Brain pericyte (primary cell): ENCODE measurements at places on chromosomes 3 and 15.

- no peak for DNase-seq
Observed at GRCh38 chr3:83011481-83011880, 1250.0 kb upstream of the GBE1 start.

DNA sequence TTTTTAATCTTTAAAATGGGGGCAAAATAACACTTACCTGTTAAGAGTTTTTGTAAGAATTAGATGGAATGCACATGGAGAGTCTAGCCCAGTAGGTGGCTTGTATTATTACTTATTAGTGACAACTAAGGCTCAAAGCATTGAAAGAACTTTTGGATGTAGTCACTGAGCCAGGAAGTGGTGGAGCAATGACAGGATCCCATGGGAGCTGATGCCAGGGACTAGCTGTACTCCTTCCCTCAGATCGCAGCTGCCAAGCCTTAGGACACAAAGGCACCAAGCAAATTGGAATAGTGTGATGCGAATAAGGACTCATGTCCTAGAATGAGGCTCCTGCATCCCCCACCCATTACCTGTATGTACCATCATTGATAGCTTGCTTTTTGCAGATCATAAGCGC lies 370.4 kb upstream of the RGMA start:
- no peak for DNase-seq

DNA sequence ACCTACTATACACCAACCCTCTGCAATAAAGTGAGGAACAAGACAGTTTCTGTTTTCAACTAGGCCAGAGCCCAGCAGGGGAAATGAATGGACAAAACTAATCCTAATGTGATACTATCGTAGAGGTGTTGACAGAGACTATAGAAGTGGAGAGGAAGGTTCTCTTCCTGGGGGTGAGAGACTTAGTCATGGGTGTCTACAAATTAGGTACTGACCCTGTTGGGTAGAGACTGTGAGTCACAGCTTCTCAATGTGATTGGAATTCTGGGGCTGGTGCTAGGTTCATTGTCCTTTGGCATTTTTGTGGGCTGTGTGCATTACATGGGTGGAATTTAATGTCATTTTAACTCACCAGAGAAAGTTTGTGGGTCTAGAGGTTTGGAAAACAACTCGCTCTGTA lies 79.3 kb downstream of the ADAMTSL3 start:
- DNase-seq, result no peak

GRCh38 chr3:13716540-13717221 lies 163.2 kb downstream of the WNT7A start:
- no peak for DNase-seq

DNA sequence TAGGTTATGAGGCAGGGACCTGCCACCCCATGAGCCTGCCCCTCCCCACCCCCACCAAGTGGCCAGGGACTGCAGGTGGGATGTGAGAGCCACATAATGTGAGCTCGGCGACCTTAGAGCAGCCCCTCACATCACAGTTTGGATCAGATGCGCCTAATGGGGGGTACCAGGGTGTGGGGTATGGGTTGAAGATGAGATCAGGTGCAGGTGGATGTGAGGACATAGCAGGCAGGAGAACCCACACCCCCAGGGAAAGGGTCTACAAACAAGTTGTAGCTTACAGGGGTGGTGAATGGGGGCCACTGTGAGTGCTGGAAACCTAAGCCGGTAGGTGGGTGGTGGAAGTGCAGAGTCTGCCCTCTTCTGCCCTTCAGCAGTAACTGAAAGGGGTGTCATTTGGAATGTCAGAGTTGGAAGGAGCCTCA lies 94.0 kb downstream of the CORO2B start:
- no peak for DNase-seq

- DNase-seq, result no peak
Observed at GRCh38 chr3:147359177-147360050, 46.9 kb downstream of the ZIC4 start.

GRCh38 chr3:123385001-123385401 lies 63.9 kb downstream of the ADCY5 start:
- DNase-seq, result no peak

- DNase-seq, result no peak
Observed at GRCh38 chr3:129482721-129483120, 42.7 kb downstream of the IFT122 start.

- DNase-seq, result no peak
Observed at GRCh38 chr15:41936155-41936554, 36.2 kb downstream of the EHD4 start.

GRCh38 chr3:42894698-42895579 lies 11.0 kb upstream of the ZNF662 start:
- DNase-seq, result no peak

GRCh38 chr3:192819001-192819569 lies 91.7 kb upstream of the FGF12 start:
- DNase-seq, result no peak

DNA sequence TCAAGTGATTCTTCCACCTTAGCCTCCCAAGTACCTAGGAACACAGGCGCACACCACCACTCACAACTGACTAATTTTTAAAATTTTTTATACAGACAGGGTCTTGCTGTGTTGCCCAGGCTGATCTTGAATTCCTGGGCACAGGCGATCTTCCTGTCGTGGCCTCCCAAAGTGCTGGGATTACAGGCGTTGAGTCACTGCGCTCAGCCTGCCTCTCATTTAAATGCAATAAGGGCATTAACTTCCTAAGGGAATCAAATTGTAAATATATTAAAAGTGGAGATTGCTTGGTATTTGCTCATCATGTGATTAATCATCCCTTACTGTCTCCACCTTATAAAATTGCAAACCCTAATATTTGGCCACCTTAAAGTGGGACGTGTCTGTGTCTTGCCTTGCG lies 65.2 kb downstream of the PGPEP1L start:
- DNase-seq, result no peak

GRCh38 chr15:59221511-59222505 lies 15.2 kb downstream of the LDHAL6B start:
- DNase-seq, result peak; percentile 26

DNA sequence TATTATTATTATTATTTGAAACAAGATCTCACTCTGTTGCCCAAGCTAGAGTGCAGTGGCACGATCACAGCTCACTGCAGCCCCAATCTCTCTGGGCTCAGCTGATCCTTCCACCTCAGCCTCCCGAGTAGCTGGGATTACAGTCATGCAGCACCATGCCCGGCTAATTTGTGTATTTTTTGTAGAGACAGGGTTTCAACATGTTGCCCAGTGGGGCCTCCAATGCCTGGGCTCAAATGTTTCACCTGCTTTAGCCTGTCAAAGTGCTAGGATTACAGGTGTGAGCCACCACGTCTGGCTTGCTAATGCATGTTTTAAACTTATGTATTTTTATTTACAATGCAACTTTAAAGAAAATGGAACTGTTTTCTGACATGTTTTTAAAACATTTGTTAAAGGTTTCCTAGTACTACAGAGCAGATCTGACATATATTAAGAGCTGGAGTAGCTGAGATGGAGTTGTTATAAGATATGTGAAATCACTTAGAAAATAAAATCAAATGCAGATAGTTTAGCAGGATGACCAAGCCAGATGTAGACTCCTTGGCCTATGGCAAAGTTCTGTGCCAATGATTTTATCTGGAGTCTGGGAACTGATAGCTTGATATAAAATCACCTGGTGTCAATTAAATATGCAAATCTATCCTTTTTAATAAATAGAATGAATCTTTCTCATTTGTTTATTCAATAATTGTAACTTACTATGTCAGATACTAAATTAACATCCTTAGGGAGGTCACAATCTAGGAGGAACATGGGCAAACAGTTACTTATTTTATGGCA lies 310.1 kb upstream of the NAALADL2 start:
- no peak for DNase-seq

GRCh38 chr3:131250466-131250865 lies 131.1 kb upstream of the NUDT16 start:
- no peak for DNase-seq

- no peak for DNase-seq
Observed at GRCh38 chr3:197545571-197545970, 10.2 kb downstream of the BDH1 start.

DNA sequence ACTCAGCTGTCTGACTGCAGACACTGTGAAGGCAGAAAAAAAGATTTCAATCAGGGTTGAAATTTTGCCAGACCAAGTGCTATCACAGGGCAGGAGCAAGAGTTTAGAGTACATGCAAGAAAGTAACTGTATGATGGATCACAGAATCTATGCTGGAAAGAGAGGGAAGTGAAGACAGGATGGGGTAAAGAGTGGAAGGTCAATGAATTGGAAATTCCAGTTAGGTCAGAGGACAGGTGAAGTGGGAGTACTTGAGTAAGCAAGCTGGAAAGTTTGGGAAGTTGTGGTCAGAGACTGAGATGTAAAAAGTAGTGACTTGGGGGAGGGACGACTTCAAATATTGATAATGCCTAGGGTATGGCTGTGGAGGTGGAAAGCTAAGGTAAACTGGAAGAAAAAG lies 7.2 kb downstream of the SPG11 start:
- no peak for DNase-seq

DNA sequence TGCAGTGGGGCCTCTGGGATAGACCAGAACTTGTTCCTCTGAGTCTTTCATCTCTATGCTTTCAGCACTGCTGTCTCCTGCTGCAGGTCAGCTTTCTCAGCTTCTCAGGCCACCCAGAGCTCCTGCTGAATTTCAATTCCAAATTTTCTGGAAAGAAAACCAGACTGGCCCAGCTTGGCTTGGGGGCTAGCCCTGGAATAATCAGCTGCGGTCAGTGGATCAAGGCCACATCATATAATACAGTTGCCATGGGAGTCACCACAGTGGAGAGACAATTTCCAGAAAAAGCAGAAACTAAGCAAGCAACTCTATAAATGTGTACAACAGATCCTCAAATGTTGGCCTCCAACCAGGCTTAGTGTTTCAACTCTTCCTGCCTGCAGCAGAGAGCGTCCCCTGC lies 91.1 kb upstream of the SLC24A5 start:
- DNase-seq, result no peak

GRCh38 chr3:123258811-123259420 lies 57.2 kb downstream of the SEC22A start:
- no peak for DNase-seq

- DNase-seq, result no peak
Observed at GRCh38 chr3:11435440-11436165, 163.4 kb downstream of the ATG7 start.

DNA sequence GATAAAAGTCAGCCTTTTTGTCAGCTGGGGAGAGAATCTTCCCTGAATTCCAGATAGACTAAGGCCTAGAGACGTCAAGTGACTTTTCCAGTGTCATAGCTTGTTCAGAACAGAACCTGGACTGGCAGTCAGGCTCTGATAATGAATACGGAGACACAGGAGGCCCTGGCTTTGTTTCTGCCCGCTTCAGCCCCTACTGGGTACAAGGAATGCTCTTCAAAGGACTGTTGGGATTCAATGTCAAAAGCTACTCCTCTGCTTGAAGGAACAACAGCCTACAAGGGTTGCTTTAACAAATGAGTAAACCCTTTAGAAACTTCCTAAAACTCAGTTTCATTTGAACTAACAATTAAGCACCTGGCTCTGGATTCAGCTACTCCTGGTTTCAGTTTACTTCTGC lies 412.3 kb downstream of the OXSM start:
- no peak for DNase-seq

GRCh38 chr3:40911928-40912327 lies 287.4 kb upstream of the CTNNB1 start:
- no peak for DNase-seq

DNA sequence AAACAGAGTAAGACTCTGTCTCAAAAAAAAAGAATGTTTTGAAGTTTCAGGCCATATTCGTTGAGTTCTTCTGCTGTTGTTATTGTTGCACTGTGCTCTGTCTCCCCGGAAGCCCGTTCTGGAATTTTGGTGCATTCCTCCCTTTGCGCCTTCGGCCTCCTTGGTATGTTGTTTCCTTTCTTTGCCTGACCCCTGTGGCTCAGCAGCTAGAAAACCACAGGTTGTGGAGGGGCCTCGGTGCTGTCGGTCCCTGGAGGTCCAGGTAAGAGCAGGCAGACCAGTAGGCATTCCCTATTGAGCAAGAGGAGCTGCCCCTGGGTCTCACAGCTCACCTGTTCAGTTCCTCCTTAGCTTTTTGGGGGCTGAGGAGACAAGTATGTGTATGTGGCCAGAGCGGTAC lies 51.0 kb upstream of the DLG1 start:
- no peak for DNase-seq

GRCh38 chr3:45258317-45258716 lies 32.2 kb upstream of the TMEM158 start:
- DNase-seq, result no peak

DNA sequence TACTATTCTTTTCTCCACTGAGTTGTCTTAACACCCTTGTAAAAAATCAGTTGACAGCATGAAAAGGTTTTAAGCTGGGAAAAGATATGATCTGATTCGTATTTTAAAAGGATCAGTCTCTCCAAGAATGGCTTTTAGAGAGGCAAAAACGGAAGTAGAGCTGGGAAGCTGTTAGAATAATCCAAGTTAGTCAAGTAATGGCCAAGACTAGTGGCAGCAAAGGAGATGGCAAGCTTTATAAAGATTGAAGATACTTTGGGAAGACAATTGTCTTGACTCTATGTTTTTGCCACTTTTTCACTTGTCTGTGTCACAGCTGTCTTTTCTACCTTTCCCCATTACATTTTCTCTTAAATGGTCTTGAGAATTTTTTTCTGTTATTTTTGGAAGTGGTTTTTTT lies 243.5 kb upstream of the MANF start:
- DNase-seq, result no peak

DNA sequence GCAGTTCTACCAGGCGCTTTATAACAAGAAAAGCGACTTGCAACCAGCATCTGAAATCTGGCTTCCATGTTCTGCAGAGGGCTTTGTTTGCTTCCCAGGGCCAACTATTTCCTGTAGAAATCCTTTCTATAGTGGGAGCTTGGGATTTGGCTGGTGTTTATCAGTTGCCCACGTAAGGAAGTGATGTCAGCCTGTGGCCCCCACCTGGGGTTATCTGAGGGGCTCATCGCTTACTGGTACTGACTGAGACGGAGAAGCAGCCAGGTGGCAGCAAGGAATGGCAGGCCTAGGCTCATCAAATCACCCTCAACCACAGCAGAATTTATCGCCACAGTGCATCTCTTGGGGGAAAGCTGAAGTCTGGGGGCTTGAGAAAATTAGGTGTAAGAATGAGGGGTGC lies 14.6 kb upstream of the CCR9 start:
- no peak for DNase-seq

DNA sequence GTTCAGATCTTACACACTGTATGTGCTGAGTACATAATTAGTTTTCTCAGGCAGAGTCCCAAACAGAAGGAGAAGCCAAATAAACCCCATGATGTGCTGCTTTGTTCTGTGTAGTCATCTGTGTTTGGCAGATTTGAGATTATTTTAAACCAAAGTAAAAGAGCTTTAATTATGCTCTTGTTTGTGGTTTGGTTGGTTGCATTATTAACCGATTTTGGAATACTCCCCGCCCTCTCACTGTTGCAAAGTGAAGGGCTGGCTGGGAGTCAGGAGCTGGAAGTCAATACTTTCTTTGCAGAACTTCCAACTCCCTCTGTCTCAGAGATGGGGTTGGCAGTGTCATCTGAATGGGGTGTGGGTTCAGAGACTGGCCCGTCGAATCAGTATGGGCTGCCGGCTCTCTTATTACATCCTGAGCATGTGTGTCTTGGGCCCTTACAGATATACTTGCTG lies 34.4 kb downstream of the SLCO3A1 start:
- no peak for DNase-seq

- no peak for DNase-seq
Observed at GRCh38 chr3:148335612-148336011, 362.1 kb upstream of the AGTR1 start.
